Stimulated activated CD8-positive, alpha-beta memory T cell treated with anti-CD3 and anti-CD28 coated beads, Interleukin-2, amount 100 ng/mL, for 48 hours (primary cell): ENCODE measurements at places on chromosomes 3 and 15.

DNA sequence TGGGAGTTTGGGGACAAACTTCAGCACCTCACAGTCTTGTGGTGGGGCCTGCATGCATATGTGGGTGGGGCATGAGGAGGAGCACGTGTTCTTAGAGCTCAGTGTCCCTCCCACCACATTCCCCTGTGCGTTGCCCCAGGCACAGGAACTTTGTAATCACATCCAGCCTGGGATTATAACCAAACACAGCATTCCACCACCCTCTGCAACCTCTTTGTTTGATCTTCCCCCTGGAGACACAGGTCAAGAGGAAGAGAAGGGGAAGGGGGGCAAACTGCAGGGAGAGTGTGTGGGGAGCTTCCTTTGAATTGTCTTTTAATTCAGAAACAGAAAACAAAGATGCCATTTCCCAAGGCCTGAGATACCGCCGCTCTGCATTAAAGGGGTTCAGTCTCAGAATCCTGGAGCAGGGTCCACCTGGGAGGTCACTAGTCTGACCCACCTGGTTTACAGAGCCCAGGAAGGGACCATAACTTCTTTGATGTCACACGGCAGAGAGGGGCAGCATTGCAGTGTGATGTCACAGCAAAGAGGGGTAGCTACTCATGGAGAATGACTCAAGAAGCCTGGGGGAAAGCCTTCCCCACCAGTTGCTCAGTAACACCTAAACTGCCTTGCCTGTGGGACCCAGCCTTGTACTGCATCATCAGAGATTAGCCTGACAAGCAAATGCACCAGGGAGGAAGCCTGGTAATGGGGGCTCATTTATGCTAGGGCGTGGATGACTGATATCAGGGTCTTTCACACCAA is 106.3 kb upstream of the RNU6-1 start:
- no peak for DNase-seq

DNA sequence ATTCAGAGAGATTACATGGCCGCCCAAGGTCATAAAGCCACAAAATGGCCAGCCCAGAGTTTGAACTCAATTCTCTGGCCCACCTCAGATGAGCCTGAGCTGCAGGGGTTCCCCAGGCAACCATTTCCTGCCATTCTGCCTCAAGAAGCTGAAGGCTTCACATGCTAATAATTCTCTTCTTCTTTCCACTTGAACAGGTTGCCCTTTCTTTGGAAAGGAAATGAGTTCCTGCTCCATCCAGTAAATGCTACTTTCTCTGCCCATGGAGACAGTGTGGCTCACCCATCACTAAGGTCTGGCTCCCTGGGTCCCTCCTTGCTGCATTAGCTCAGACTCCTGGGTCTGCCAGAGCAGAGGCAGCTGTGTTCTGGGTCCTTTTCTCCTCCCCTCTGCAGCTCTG is 48.2 kb downstream of the TRIM42 start:
- no peak for DNase-seq

- DNase-seq, result no peak
Observed at GRCh38 chr3:148500881-148501280, 196.8 kb upstream of the AGTR1 start.

GRCh38 chr3:60277361-60277800 is 973.9 kb downstream of the FHIT start:
- DNase-seq, result no peak

GRCh38 chr3:132538072-132538471 is 59.0 kb upstream of the ACKR4 start:
- DNase-seq, result no peak

- DNase-seq, result no peak
Observed at GRCh38 chr15:92915766-92916435, 15.8 kb downstream of the CHD2 start.

- DNase-seq, result no peak
Observed at GRCh38 chr15:95263751-95264150, 1032.4 kb downstream of the MCTP2 start.
